Activated CD4-positive, alpha-beta T cell treated with anti-CD3 and anti-CD28 coated beads for 4 hours (primary cell): ENCODE measurements at places on chromosomes 4 and X.

DNA sequence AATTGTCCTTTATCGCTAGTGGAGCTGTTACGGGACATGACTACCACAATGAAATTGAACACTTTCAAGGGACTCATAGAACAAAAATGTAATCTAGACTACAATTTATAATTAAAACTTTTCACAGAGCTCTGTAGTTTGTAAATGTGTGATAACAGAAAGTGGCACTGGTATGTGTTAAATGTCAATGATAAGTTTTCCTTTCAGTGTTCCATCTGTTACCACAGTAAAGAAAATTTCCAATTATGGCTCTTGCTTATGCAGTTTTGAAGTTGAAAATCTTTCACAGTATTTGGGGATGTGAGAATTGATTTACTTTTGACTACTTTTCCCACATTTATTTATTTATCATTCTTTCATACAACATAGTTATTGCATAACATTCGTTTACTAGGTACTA is 40.1 kb upstream of the GUCY1A1 start:
- no peak for DNase-seq

- DNase-seq: no peak
Measured at GRCh38 chr4:125267630-125268029, 47.1 kb upstream of the FAT4 start.

- no peak for DNase-seq
Measured at GRCh38 chr4:144399927-144400326, 246.0 kb upstream of the HHIP start.

DNA sequence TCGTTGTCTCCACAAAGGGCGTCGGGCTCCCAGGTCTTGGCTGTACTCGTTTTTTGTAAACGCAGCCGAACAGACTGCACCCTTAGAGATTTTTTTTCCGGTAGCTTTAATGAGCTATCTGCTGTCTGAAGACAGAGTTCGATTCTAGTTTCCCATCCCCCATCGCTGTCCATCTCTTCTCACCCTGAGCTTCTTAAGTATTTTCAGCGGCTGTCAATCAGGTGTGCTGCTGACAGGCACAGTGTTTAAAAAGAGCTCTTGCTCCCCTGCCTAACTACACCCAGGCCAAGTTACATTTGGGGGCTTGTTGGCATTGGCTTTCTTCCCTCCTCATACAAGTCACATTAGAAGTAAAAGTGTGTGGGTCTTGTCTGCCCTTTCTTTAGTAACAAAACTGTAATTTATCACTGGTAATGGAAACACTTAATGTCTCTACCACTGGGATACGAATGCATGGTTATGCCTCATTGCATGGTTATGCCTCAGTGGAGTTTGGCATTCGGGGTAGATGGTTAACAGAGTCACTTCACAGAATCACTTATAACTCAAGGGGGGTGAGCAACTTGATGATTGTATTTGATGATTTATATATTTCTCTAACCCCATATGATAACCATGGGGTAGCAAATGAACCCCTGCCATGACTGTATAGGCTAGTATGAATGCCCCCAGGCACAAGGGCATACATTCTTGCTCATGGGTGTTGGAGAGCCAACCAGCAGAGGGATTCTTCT is 1.4 kb upstream of the ARHGAP6 start:
- no peak for DNase-seq

DNA sequence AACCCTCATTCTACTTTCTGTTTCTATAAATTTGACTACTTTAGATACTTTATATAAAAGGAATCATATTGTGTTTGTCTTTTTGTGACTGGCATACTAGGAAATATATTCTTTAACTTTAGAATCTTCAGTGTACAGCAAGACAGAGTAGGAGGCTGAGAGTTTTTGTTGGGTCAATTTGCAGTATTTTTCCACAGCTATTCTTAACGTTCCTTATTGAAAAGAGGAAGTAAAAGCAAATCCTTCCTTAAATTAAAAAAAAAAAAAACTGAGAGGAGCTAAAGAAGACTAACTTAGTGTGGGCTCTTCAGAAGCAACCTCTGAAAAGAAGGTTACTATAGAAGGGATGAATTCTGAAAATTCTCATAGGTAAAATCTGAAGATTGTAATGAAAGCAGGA is 1194.6 kb downstream of the ADGRL3 start:
- DNase-seq: no peak
